Right cardiac atrium (tissue), 5 donors: ENCODE measurements at places on chromosomes 11 and 22. TPM values are rescaled to one million over a fixed set of nuclear protein-coding genes. Genes with fewer than 3 reads are reported as not detected.
A peak's percentile ranks its signal among the peaks of the same experiment; 100 is the strongest.

DNA sequence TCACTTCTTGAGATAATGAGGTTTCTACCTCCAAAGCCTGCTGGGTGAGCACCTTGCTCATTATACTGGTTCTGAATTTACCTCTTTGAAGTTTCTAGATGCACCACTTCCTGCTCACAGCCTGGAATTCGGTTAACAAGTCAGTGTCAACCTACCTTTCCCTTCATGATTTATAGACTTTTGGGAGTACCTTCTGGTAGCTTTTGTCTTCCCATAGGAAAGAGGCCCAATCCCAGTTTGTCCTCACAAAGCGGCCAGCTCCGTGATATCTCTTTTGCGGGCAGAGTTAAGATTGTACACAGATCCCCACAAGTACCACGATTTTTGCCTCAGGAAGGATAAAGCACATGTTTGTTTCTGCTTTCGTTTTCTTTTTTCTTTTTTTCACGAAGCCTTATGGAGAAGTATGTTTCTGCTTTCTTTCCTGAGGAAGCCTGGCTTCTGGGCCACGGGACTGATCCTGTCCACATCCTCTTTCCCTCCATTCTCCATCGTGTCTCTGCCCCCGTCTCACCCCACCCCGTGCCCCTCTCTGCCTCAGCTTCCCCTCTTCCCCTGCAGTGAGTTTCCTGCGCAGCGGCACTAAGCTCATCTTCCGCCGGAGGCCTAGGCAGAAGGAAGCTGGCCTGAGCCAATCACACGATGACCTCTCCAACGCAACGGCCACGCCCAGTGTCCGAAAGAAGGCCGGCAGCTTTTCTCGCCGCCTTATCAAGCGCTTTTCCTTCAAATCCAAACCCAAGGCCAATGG, 5.7 kb upstream of the HINFP start:
- DNase-seq, result peak; percentile 79

Gene PLEKHB1
- total RNA-seq, result 11.7 TPM

DNA sequence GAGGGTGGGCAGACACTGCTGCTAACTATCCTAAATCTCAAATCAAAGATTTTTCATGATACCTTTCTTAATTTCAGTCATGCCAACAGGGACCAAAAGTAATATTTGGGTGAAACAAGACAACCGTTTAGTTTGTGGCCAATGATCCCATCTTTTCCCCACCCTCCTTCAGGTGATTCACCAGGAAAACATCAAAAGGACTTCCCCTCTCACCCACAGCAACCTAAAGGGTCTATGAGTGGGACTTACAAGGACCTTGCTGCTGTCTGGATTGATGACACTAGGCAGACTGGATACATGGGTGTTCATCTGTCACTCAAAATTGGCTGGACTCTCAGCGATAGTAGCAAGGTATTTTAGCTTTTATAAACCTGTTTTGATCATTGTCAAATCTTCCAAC, 62.0 kb upstream of the ZC3H12C start:
- no peak for DNase-seq

Gene MALAT1
- total RNA-seq, result 5,066 TPM

- DNase-seq, result no peak
Observed at GRCh38 chr11:35118906-35119305, 20.1 kb upstream of the CD44 start.

GRCh38 chr11:75150879-75151278, at the start of gene SLCO2B1:
TSS of gene SLCO2B1 (plus strand) at chr11:75151107. CDS start at chr11:75151382, 275 bp downstream.
- DNase-seq, result peak; percentile 82

DNA sequence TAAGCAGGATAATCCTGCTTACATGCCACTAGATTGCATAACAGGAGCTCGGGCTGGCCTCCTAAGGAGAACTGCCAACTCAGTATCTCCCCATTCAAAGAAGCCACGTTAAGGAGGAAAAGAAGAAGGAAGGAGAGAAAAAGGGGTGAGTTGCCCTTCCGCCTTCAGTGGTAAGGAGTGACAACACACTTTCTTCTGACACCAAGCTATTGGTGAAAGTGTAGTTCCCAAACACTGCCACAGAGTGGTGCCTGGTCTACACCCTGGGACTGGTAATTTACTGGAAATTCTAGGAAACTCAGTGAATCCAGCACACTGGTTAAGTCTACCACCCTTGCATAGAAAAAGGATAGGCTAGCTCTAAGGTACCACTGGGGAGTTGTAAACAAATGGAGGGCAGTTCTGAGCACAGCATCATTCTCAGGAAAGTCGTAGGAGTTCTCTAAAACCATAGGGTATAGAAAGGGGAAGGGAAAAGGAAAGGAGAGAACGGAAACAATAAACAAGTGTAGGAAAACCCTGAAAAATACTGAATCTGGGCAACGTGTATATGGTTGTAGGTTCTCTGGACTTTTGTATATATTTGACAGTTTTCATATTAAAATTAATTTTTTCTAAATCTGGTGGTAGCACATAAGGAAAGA, 58.2 kb downstream of the RRAS2 start:
- DNase-seq, result peak; percentile 72

GRCh38 chr11:907668-908067, 2.9 kb downstream of the CHID1 start:
- DNase-seq, result no peak

Gene LARGE2
- total RNA-seq, result 0.20 TPM

DNA sequence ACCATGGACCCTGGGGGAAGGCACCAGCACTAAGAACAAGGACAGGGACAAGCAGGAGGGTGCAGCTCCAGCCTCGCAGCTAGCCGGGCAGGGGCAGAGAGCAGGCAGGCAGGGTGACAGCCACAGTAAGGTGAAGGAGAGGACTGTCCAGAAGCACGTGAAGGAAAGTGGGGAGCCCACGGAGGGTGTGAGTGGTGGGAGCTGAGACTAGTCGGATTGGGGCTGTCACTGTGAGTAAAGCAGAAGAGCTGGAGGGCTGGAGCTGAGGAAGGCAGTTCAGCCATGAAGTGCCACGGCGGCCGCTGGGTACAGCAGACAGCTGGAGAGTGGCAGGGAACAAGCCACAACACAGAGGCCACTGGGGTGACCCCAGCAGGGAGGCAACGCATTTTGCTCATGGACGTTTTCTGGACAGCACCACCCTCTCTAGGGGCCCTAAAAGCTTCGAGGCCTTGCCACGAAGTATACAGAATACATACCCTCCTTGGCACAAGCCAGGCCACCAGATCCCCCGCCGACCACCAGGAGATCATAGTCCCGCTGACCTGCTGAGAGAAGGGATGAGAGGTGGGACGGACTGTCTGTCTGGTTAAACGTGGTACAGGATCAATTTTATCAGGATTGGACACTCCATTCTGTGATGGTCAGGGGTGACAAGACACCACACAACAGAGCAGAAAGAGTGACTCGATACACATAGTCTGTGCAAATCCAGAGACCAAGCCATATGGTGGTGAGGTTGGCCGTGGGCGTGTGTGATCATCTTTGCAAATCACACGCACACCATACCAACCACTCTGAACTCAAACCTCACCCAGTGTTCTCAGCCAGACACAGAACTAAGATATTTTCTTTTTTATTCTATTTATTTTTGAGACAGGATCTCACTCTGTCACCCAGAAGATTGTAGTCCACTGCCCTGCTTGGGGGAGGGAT, 10.8 kb upstream of the COMT start:
- DNase-seq, result no peak

Gene FGF4
- total RNA-seq, result not detected

- no peak for DNase-seq
Observed at GRCh38 chr11:133694701-133695100, 150.6 kb downstream of the SPATA19 start.

Gene TMEM184B
- total RNA-seq, result 49.2 TPM

Gene RGL4
- not detected for total RNA-seq

Gene MMP13
- not detected for total RNA-seq

GRCh38 chr11:67120456-67120855, 1.4 kb downstream of the KDM2A start:
- DNase-seq, result no peak

DNA sequence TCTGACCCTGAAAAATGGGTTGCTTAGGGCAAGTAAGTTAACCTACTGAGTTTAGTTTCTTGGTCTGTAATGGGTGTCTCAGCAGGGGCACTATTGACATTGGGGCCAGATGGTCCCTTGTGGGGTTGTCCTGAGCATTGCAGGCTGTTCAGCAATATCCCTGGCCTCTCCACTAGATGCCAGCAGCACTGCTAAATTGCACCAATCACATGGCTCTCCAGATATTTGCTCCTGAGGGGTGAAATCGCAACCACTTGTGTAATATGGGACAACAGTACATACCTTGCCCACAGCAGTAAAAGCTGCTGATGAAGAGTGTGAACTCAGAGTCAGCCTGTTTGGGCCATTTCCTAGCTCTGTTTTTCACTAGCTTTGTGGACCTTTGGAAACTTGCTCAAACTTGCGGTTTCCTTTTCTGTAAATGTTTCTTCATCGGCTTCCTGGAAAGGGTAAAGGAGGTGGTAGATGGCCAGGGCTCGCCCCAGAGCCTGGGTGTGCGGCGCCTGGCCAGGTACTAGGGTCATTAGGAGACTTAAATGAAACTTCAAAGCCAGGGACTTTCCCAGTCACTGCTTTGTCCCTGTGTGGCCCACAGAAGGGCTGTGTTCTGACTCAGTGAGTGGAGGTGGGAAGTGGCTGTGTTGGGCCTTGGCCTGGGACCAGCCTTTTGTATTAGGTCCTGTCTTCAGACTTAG, 13.0 kb downstream of the NCF4 start:
- DNase-seq, result no peak

DNA sequence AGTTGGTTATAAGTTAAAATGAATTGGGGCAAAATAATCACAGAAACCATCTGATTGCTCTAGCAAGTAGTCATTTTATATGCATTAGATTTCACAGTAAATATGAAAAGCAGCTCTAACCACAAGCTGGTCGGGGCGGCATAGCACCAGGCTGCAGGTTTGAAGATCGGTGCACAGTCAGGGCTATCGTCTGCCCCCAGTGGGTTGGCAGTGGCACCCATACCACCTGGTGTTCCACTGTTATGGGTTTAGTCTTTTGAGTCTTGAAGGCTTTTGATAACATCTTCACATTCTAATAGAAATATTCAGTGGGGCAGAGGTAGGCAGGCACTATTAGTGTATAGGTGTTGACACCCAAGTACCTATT, 62.1 kb downstream of the GRK3 start:
- DNase-seq, result no peak

Gene SLC5A4
- 0.31 TPM for total RNA-seq

DNA sequence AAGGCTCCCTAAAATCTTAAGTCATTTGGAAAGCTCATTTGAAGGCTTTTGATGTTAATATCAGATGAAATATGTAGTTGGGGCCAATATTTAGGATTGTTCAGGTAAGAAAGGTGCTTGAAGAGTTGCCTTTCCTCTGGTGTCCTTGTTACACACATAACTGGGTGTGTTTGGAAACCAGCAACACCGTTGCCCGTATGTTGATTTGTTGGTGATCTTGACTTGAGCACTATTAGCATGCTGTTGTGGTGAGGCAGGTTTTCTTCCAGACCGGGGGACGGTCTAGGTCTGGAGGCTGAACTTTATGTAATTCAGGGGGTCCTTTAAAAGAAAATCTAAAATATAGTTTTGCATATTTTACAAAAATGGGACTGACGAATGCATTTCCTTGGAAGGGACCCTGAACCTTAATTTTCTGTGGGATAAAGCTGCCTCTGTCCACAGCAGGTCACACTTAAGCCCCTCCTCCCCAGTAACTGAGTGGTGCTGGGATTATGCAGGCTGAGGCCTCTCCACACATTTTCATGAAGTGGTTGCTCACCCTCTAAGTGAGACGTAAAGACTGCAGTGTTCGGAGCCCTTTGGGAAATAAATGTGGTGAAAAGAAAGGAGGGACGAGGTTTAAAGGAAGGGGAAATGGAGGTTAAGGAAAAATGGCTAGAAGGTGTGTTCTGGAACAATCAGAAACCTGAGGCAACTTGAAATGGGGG, 1.8 kb downstream of the YWHAH start:
- DNase-seq, result no peak

Gene TRIM21
- 10.3 TPM for total RNA-seq

DNA sequence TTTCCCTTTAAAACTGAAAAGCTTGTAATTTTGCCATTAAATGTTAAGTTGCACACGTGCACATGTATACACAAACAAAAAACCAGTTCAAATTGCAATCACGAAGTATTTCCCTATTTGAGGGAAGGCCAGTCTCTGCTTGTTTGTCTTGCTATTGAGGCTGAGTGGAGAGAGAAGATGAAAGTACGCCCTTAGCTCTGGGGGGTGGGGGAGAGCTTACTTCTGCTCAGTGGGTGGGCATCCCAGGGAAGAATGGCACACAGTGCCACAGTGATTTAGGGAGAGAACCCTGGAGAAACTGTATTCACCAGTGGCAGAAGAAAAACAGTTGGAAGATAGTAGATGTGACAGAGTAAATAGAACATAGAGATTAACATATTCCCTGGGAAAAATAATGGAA, 8.7 kb downstream of the YAP1 start:
- no peak for DNase-seq

Gene SCGB1A1
- not detected for total RNA-seq

GRCh38 chr11:7759010-7759409, 37.7 kb downstream of the OR5P2 start:
- DNase-seq, result no peak

Gene MGAT3
- total RNA-seq, result 7.3 TPM

- DNase-seq, result no peak
Observed at GRCh38 chr22:36913427-36914389, at the start of gene CSF2RB. TSS of gene CSF2RB (plus strand) at chr22:36913628. CDS start at chr22:36922208, 8,580 bp downstream.

DNA sequence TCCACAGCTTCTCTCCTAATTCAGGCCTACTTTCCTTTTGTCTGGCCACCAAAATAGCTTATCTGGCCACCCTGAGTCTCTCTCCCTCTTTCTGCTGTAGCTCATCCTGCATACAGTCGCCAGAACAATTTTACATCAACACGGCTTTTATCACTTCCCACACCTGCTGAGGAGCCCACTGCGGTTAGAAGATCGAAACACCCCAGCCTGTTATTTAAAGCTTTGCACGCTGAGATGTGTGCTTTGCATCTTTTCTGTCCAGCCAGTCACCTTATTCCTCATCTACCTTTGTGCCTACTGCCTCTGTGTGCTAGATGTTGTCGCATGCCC, 96.0 kb downstream of the COMMD9 start:
- DNase-seq, result no peak

Gene OR8D4
- 0.09 TPM for total RNA-seq

DNA sequence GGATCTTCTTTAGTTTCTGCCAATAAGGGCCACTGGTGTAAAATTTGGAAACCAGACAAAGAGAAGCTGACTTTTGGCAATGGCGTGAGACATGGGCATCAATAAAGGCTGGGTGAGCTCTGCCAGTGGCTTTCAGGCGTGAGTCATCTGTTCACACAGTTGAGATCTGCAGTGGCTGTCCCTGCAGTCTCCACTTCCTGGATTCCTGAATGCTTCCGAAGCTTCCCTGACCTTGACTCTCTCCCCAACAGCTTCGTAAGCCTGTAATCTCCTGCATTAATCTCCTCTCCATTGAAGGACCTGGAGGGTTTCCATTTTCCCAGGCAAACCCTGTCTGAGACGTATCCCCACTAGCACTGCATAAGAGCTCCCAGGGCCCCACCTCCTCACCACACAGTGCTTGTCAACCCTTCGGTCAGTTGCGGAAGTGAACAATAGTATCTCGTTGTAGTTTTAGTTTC, 574.7 kb downstream of the TBC1D22A start:
- no peak for DNase-seq
